CD14-positive monocyte (primary cell): ENCODE measurements at places on chromosomes 12 and 14.

GRCh38 chr14:105343194-105343593 is 28.6 kb downstream of the PACS2 start:
- no peak for DNase-seq

- no peak for DNase-seq
These were observed 49.9 kb upstream of the OR4E1 start for GRCh38 chr14:21723431-21724045.

GRCh38 chr12:37672655-37673260 is 643.8 kb upstream of the ALG10B start:
- no peak for DNase-seq

GRCh38 chr12:132142679-132143335 is 1.3 kb downstream of the DDX51 start:
- no peak for DNase-seq

GRCh38 chr14:49966971-49967630 is 74.2 kb downstream of the ARF6 start:
- no peak for DNase-seq

DNA sequence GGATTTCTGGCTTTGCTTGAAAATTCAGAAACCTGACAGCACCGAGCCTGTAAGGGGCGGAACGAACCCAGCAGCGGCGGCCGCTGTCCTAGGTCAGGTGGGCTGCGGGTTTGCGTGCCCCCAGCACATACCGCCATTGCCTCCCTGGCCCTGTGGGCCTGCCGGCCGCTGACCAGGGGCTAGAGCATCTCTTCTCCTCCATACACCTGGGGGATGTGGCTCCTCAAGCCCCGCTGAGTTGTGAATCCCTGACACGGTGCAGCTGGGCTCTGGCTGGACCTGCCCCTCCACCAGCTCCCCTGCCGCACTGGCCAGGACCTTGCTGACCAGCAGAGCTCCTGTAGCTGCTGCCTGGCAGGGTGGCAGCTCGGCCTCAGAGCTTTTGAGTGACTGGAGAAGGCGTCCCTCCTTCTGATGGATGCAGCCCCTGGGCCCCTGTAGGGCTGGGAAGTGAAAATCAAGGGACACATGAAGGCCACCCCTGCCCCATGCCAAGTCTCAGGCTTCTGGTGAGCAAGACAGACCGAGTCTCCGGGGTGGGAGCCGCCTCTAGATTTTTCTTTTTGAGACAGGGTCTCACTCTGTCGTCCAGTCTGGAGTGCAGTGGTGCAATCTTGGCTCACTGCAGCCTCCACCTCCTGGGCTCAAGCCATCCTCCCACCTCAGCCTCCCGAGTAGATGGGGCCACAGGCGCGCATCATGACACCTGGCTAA is 184.9 kb upstream of the SFSWAP start:
- no peak for DNase-seq

- no peak for DNase-seq
These were observed 1217.9 kb downstream of the VRK1 start for GRCh38 chr14:98014851-98015615.

DNA sequence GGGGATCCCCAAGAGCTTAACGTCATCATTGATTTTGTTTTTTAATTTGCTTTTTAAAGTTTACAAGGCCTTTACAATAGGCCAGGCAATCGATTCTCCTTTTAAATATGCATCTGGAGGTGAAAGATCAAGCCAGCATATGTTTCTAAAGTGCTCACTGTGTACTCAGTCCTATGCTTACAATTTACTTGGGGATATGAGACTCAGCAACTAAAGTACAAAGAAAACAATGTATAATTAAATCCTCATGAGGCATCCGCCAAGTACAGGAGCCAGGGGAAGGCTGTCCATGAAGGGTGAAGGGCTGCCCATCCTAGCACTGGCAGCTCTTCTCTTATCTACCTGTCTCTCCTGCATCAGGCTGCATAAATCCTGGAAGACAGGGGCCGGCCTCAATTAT is 11.8 kb downstream of the CCDC92 start:
- DNase-seq = no peak

- no peak for DNase-seq
These were observed 203.1 kb downstream of the AEBP2 start for GRCh38 chr12:19642345-19642744.

GRCh38 chr12:111628505-111629260 is 29.6 kb upstream of the ATXN2 start:
- DNase-seq = no peak

GRCh38 chr14:50813544-50813863 is 17.5 kb downstream of the NIN start:
- peak; percentile 88 for DNase-seq

GRCh38 chr12:55915482-55915859 is 12.2 kb downstream of the PYM1 start:
- DNase-seq = no peak

GRCh38 chr14:104521816-104522745 is 57.5 kb upstream of the C14orf180 start:
- DNase-seq = no peak

DNA sequence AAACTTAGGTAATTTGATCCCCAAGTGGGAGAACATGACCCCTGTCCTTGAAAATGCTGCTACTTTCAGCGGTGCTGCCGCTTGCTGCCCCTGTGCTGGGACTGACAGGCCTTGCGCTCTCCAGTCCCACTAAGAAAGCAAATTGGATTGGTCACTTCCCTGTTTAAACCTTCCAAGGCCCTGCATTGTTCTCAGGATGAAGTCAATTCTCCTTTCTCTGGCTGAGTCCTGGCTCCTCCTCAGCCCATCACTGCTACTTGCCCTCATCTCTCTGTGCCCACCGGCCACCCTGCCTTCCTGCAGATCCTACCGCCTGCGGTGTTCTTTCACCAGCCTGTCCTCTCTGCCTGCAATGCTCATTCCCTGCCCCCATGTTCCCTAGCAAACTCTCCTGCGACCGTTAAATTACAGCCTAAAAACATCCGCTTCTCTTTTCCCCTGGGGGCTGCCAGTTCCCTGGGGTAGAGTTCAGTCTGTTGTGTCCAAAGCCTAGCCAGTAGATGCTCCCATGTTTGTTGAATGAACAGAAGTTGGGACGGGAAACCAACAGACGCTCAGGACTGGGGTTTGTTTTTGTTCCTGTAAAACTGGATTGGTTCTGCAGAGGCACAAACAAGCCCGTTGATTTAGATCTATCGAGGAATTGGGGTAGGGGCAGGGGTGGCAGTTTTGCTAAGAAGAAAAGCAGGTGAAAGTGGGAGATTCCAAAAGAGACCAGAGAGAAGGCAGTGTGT is 127.3 kb upstream of the HIF1A start:
- DNase-seq = peak; percentile 46

DNA sequence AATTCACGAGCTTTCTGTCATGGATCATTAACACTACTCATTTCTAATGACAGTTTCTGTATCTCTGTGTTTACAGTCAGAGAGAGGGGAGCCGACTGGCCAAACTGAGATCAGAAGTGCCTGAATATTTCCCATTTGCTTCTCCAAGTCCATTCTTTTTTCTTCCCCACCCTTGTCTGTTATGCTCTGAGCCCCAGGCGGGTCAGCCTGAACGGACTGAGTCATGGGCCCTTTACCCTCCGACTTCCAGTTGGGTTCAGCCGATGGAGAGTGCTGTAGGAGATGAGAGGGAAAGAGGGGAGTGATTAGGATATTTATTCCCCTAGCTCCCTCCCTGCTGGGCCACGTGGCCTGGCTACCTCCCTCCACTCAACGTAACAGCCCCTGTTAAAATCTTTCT is 104.7 kb downstream of the PAH start:
- DNase-seq = no peak

GRCh38 chr12:4849115-4849541 is 60.6 kb upstream of the KCNA1 start:
- no peak for DNase-seq

DNA sequence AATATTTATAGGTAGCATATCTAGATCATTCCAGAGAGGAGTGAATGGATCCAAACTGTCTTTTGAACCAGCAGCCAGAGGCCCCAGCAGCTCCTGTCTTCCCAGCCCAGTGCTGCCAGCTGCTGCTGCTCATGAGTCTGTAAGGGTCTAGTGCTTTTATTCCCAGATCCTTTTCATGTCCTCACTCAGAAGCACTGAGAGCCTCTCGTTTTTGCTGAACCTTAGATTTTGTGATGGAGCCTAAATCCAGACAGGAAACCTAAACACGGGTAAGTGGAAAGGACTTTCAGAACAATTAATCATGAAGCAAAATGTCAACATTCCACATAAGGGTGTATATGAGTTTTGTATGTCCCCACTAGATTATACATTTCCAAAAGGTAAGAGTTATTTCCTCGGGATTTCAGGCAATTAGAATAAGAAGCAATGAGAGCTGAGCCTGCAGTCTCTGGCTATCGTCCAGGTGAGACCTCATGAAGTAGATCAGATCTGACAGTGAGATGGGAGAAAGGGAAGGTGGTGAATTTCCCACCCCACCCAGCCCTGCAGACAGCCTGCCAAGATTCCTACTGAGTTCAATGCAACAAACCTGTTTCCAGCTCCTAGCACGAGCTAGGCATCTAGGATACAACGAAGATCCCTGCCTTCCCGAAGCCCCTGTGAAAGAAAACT is 84.4 kb downstream of the NINJ2 start:
- DNase-seq = no peak

DNA sequence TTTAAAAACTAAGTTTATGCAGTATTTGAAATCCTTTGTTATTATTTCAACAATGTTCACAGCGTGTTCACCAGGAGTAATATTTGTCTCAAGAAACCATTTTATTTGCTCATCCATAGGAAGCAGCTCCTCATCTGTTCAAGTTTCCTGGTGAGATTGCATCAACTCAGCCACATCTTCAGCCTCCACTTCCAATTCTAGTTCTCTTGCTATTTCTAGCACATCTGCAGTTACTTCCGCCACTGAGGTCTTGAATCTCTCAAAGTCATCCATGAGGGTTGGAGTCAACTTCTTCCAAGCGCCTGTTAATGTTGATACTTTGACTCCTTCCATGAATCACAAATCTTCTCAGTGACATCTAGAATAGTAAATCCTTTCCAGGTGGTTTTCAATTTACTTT is 18.0 kb downstream of the CLEC9A start:
- peak; percentile 54 for DNase-seq

- DNase-seq = no peak
These were observed 464.6 kb downstream of the ADAMTS20 start for GRCh38 chr12:43087195-43088091.

GRCh38 chr12:66017736-66018135 is 112.8 kb downstream of the LLPH start:
- DNase-seq = no peak

GRCh38 chr12:89173678-89174077 is 178.6 kb downstream of the DUSP6 start:
- DNase-seq = no peak

DNA sequence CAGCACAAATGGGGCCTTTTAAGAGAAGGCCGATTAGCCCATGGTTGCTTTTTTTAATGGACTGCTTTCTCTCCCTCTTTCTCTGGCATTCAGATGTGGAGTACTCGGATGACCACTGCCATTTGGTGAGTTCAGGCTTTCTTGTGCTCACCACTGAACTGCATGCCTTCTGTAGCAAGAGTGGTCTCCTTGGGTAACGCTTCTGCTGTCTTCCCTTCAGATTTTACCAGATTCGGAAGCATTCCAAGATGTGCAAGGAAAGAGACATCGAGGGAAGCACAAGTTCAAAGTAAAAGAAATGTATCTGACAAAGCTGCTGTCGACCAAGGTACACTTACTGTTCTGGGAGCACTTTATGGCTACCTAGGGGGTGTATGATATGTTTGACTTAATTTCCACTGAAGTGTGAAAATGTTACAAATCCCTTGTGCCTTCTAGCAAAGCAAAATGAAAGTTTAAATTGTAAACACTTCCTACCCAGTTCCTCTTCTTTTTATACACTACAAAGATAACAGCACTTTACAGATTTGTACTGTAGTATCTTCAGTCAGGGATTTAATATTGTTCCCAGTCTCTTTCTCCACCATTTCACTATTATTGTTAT is 148.8 kb downstream of the PLXNC1 start:
- no peak for DNase-seq

- no peak for DNase-seq
These were observed 11.8 kb downstream of the AHNAK2 start for GRCh38 chr14:104966261-104966865.

DNA sequence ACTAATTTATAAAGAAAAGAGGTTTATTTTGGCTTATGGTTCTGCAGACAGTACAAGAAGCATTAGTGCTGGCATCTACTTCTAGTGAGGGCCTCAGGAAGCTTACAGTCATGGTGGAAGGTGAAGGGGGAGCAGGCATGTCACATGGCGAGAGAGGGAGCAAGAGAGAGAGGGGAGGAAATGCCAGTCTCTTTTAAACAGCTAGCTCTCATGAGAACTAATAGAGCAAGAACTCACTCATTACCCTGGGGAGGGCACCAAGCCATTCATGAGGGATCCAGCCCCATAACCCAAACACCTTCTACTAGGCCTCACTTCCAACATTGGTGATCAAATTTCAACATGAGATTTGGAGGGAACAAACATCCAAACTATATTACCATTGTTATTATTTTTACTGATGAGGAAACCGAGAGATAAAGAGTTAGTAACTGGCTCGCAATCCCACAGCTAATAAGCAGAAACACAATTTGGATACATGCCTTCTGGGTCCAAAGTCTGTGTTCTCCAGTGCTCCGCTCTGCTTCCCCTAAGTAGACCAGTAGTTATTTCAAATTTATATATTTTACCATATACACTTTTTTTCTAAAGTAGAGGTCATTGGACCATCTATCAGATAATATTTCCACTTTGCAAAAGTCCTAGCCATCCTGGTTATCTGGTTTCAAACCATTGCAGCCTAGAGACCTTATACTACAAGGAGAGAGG is 9.7 kb downstream of the SLC35E3 start:
- no peak for DNase-seq

GRCh38 chr12:93766796-93767523 is 89.8 kb downstream of the CRADD start:
- peak; percentile 56 for DNase-seq

GRCh38 chr12:93323625-93324329 is 53.9 kb upstream of the NUDT4 start:
- DNase-seq = no peak

DNA sequence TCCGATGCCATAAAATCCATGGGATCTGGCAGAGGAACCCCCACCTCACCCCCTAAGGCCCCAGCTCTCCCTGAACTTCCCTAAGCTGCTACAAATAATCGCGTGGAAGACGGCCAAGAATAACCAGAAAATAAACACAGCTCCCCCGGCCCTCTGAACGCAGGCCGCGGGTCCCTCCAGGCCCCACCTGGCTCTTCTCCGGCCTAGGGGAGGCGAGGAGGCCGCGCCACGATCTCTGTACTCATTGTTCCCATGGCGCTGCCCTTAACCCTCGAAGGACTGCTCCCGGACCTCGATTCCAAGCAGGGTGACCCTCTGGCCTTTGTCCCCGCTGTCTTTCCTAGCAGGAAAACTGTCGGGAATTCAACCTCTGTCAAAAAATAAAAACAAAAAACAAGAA is 33.9 kb upstream of the TBX5 start:
- DNase-seq = no peak

DNA sequence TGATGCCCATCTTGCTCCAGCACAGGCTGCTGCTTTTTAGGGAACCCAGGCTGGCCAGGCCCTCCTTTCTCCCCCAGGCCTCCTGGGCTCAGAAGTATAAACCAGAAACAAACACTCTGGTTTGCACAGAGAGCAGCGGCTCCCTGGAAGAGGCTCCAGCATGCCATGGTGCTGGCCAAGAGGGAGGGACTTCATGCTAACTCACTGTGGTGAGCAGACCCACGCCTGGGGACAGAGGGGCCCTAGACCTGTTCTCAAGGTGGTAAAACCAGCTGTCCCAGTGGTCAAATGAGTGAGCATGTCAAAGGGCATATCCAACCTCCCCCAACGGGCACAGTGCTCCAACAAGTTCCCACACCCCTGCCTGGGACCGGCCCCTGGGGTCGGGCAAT is 15.5 kb downstream of the BCL11B start:
- DNase-seq = no peak

GRCh38 chr12:68435816-68436215 is 103.7 kb upstream of the MDM1 start:
- DNase-seq = no peak

- DNase-seq = no peak
These were observed 123.5 kb upstream of the TRHDE start for GRCh38 chr12:72148709-72149108.
